ENCODE measurements at places on chromosomes 13 and 19.
A peak's percentile ranks its signal among the peaks of the same experiment; 100 is the strongest.

DNA sequence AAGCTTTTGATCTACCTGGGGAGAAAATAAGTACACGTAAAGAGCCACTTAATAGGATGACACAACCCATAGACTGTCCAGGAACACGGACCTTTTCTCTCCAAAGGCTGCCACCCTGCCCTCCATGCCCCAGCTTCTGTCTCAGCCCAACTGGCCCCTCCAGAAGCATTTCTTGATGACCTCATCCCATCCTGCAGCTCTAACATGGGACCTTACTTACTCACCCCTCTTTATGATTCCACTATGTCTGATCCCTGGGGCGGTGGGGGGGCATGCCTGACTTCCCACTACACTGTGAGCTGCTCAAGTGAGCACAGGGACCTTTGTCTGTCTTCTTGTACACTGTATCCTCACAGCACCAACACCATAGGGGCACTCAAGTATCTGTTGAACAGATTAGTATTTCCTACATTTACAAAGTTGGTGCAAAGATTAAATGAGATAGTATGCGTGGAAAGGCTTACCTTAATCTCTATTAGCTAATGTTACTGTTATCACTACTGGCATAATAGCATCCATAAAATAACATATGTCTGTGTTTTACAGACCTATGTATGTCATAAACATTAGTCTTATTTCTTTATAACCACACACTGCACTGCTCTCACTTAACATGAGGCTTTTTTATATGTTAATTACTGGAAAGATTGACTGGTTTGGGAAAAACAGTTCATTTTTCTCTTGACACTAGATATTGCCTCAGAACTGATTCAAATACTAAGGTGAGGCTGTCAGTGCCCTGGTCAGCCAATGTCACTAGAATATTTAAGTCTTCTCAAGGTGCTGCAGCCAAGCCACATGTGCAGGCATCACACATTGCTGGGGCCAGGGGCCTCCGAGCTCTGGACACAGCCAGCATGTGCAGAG is 100.9 kb downstream of the FOXO1 start:
- DNase-seq: no peak

GRCh38 chr13:91398413-91399188 is at the start of gene GPC5:
GPC5 (plus strand) TSS chr13:91398621.
- DNase-seq: peak; percentile 65

GRCh38 chr13:97715763-97716162 is 237.7 kb upstream of the IPO5 start:
- DNase-seq: no peak

DNA sequence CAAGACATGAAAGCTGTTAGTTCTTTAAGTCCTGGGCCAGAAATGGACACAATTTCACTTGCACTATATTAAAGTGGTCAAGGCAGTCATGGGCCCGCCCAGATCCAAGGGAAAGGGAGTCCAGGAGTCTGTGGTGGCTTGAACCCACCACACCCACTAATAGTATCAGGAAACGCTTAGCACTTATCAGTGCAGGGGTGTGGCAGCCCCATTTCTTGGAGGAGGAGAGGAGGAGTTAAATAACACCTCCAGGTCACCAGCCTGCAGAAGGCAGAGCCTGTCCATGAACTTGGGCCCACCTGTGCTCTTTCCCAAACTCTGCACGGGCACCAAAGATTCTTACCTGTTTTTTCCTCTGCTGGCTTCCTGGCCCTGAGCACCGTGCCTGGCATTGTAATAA is 5.4 kb upstream of the NTN5 start:
- no peak for DNase-seq

DNA sequence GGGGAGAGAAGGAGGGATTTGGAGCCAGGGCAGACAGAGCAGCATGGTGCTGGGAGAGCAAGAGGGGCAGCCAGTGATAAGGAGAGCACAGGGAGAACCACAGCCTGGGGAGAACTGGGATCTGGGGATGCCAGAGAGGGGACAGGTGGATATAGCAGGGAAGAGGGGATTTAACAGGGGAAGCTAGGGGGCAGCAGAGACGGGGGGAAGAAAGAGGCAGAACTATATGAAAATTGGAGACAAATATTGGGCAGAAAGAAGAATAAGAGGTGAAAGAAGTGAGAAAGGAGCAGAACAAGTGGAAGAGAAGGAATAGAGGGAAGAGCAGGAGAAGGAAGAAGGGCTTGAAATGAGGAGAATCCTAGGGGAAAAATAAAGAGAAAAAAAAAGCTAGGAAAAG is 6.5 kb upstream of the ZNF528 start:
- DNase-seq: no peak

DNA sequence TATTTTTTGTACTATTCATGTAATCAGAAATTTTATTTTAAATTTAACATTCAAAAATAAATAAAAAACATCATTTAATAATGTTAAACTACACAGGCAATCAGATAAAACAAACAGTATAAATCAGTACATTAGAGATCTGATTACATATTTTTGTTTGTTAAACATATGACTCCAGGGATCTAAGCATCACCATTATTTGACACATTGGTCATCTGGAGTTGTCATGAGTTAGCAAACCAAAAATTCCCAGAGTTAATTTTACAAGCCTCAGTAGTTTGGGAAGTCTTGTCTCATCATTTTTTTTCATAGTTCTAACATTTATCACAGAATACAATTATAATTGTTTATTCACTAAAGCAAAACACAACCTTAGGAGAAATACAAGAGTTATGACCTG is 770.8 kb upstream of the SLITRK6 start:
- no peak for DNase-seq

All from central memory CD8-positive, alpha-beta T cell (primary cell).